Lung microvascular endothelial cell (primary cell): ENCODE measurements at places on chromosomes 12 and 14.

DNA sequence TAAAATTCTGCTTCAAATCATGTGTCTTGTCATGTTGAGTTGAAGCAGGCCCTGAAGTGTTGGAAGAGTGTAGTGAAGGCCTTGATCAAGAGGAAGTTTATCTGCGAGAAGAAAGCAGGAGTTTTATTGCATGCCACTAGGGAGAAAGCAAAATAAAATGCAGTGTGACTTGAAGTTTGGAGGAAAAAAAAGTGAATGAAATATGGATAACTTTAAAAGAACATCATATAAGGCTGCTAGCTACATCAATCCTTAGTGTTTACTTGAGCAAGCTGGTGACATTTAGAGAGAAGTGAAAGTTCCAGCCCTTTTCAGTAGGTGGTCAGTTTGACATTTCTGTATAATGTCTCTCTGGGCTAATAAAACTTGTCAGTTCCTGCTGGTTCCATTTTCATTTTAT is 841.1 kb downstream of the TMTC2 start:
- no peak for DNase-seq

DNA sequence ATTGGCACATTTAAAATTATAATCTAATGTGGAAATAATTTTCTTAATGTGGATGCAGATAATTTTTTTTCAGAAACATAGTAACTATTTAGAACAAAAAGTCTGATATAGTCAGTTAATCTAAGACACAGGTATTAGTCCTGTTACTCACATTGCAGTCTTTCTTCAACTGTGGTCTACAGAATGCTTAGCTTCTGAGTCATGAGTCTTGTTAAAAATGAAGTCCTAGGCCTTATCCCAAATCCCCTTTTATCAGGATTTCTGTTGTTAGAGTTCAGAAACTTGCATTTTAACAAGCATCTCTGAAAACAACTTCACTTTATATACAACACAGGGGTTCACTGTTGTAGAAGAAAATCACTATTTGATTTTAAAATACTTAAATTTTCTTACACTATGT is 112.2 kb downstream of the SLC16A7 start:
- no peak for DNase-seq

DNA sequence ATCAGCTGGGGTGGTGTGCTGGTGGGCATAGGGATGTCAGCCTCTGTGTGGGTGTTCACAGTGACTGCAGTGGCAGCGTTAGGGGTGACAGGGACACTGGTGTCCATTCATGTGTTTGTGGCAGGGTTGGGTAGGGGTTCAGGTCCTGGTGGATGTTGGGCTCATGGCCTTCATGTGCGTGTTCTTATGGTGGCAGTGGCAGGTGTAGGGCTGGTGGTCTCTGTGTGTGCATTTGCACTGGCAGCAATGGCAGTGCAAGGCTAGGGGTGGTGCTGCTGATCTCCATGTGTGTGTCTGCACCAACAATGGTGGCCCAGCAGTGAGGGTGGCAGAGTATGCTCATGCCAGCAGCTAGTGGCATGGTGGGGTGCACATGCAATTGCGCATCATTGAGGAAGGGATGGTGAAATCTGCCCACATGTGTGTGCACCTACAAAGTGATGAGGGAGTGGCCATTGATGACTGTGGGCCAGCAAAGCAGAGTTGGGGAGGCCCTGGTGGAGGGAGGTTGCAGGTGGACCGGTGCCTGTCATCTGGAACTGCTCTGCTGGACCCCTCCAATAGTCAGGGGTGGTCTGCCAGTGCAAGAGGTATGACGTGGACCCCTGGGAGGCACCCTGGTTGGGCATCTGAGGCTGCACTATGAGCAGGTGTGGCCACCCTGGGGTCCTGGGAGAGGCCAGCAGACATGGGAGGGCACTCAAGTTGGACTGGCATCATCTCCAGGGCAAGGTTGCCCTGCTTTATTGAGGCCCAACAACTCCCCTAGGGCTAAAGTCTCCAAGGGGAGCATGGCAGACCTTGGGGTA is 182.9 kb downstream of the TTC6 start:
- no peak for DNase-seq

DNA sequence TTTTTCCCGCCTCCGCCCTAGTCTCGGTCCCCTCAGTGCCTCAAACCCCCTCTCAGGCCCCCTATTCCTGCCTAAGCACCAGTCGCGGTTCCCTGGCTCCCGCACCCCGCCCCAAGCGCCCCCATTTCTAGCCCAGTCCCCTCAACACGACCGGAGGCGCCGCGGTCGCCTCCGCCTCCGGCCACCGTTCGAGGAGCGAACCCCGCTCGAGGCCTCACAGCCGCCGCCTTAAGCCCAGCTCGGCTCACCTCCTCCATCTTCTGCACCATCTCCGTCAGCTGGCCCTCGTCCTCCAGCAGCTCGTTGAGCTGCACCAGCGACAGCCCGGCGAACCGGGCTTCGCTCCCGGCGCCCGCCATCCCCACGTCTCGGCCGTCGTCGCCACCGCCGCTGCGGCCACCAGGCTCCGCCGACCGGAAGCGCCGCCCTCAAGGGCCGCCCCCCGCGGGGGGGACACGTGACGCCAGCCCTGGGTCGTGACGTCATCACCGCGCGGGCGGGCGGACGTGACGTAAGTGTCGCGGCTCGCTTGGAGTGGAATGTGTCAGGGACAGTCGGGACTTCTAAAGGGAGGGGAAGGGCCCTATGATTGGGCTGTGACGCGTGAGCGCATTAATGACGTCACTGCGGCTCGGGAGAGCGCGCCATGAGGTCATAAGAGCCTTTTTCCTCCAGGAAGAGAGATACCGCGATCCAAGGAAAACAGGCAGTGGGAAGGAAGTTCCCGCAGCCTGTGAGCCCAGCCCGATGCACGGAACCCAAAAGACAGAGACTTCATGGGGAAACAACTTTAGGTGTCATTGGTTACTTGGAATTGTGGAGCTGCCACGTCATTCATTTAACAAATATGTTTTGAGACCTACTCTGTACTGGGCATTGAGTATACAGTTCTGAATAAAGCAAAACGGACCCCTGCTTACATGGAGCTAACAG is at the start of gene VPS37B:
Gene VPS37B (minus strand): TSS at position 421 of the 933 bp plus-strand sequence. CDS start 62 bp downstream, at position 359.
- DNase-seq, result peak; percentile 93

DNA sequence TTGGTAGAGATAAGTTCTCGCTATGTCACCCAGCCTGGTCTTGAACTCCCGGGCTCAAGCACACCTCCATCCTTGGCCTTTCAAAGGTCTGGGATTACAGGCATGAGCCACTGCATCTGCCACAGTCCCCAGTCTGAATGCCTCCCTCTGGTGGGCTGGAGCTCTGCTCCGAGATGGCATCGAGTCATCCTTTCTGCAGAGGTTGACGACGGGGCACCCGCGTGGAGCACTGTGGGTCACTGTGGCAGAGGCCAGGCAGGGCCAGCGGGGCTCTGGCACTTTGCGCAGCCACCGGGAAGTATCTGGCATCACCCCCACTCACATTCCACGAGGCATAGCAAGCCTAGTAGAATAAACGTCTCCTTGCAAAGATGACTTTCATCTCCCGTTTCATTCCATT is 163.3 kb upstream of the DIO3 start:
- no peak for DNase-seq

DNA sequence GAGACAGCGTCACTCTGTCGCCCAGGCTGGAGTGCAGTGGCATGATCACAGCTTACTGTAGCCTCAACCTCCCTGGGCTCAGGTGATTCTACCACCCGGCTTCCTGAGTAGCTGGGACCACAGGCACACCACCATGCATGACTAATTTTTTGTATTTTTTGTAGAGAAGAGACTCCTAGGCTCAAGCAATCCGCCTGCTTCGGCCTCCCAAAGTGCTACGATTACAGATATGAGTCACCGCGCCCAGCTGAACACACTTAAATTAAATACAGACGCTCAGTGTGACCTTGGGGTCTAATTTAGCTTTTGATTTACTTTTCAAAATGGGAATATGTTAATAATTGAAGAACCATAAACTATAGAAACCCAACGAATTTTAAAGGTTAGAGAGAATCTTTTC is 77.2 kb downstream of the C2CD5 start:
- no peak for DNase-seq

DNA sequence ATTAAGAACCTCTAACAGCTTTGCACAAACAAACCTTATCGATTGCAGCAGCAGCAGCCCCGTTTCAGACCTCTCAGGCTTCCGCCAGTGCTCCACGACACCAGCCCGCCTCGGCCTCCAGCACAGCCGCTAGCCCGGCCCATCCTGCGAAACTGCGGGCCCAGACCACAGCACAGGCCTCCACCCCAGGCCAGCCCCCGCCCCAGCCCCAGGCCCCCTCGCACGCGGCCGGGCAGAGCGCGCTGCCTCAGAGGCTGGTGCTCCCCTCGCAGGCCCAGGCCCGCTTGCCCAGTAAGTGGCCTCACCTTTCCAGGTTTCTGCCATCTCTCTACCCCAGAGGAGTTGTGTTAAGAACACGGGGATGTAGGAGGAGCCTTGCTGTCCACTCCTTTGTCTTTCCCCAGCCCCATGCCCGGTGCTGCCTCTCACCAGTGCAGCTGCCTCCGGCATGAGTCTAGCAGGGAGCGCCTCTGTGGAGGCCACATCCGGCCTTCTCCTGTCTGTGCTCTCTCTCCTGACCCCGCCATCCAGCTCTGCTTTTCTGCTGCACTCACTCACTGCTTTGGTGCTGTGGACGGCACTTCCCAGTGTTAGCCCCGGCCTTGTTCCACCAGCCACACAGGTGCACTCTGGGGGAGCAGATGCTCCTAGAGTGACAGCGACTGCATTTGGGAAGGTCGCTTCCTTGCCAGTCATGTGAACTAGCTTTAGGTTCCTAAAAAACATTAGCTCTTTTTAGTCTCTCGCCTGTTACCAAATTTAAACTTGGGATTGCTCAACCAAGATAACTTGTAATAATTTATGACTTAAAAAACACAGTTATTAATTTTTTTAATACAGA is 71.5 kb downstream of the EP400 start:
- DNase-seq, result no peak

DNA sequence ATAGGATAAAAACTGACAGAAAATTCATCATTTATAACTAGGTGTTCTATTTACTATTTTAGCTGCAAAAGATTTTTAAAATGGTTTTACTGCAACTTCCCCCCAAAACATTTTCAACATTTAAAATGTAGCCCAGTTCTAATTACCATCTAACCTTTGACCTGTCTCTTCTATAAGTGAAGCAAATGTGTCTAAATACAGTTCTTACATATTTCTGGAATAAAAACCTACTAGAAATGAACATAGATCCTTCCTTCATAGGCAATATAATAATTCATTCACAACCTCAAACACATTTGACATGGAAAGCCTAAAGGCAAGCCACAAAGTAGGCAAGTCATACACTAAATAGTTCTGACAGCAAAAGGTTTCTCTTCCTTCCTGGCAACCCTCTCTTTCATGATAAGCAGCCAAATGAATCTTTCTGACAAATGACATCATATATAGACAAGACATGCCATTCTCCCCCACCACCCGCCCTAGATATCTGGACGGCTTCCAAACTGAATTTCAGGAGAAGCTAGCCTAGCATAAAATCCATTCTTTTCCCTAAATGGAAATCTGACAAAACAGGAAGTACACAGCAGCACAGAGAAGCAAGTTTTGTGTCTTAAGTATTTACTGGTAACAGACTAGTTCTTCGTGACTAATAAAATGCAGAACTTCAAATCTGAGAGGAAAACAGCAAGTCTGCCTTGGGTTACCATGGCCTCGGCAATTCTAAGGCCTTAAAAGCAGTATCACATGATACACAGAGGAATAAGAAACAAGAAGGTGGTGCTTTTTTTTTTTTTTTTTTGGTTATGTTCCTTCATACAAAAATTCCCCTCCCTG is 17.2 kb upstream of the ARID4A start:
- peak; percentile 97 for DNase-seq

DNA sequence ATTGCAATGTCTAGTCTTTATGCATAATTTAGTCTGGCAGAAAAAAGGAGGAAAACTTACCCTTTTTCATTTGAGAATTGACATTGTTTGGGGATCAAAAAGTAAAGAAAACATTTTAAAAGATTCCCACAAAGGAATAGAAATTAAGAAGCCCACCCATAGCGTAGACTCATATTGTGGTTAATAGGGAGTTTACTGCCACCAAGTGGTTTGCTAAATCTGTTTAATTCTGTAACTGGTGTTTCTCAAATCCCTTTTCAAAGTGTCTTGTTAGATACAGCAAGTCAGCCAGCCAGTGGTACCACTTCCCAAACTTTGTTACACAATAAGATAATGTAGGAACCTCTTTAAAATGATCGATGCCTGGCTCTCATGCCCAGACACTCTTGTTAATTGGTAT is 180.3 kb downstream of the IPO8 start:
- peak; percentile 26 for DNase-seq

DNA sequence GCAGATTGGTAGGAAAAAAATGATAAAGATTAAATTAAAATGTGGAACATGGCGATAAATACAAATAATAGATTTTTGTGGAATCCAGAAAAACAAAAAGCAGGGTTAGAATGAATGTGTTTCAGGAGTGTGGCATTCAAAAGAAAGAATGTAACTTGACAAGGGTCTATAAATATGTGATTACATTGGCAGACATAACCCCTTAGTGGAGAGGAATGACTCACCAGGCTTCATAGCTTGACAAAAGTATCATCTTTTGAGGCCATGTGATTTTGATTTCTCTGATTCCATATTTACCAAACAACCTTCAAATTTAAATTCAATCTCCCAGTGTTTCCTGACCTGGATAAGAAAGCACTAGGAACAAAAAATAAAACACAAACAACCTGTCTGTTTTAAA is 24.4 kb upstream of the MGST1 start:
- DNase-seq, result no peak
